ENCODE measurements at places on chromosomes 2 and 18. TPM values are rescaled to one million over a fixed set of nuclear protein-coding genes. Genes with fewer than 3 reads are reported as not detected.

The ERBB4 gene
- 0.03 TPM for total RNA-seq

The TSPYL6 gene
- not detected for total RNA-seq

The OR6B2 gene
- not detected for total RNA-seq

The DSG1 gene
- total RNA-seq, result 3.9 TPM

The MOGAT1 gene
- not detected for total RNA-seq

The MFSD2B gene
- total RNA-seq, result 0.28 TPM

The MSTN gene
- not detected for total RNA-seq

The SAG gene
- 0.69 TPM for total RNA-seq

The GPR148 gene
- total RNA-seq, result not detected

The COA5 gene
- total RNA-seq, result 26.9 TPM

The MERTK gene
- 1.0 TPM for total RNA-seq

GRCh38 chr2:105582952-105583660 is 161.6 kb upstream of the NCK2 start:
- DNase-seq, result no peak

GRCh38 chr18:38900445-38900844 is 1334.8 kb upstream of the CELF4 start:
- DNase-seq, result no peak

GRCh38 chr18:54351186-54351585 is 6.5 kb downstream of the STARD6 start:
- DNase-seq, result no peak

DNA sequence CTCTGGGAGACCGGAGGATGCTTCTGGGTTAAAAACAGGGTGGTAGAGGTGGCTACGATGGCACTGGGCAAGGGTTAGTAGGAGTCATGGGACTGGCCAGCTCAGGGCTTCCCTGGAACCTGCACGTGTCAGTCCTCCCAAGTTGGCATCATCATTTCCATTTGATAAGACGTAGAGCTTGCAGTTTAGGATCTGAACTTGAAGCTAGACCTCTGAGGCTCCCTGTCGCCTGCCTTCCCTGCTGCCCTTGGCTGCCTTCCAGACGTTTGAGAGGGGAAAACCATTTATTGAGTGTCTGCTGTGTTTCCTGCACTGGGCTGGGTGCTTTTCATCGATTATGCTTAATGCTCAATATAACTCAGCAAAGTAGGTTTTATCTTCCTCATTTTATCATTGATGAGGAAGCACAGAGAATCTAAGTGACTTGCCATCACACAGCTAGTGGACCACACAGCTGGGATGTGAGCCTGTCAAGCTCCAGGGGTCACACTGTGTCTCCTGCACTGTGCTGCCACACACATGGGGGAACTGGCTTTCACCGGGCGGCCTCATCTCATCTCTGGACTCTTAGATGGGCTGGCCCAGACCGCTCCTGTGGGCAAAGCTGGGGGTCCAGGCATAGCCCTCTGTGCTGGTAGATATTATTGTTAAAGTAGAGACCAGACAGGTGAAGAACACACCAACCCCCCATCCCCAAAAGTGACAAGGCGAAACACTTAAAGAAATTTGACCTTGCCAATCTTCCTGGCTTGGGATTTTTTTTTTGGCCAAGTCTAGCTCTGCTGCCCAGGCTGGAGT is 7.8 kb downstream of the NT5DC4 start:
- no peak for DNase-seq

DNA sequence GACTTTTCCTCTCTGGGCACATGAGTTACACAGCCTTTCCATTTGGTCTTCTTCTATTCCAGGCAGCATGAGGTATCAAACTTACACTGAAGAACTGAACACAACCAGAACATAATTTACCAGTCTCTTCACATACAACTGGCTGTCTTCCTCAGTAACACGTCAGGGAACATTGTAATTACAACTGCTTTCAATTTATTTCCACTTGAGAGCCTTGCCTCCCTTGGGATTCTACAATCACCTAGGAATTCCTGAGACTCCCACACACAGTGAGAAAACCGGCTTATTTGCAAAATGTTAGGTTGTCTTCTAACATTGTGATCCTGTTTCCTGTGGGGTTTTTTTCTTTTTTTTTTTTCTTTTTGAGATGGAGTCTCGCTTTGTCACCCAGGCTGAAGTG is 149.9 kb downstream of the TMX3 start:
- no peak for DNase-seq

- DNase-seq, result no peak
Observed at GRCh38 chr2:168137510-168138180, 109.8 kb downstream of the STK39 start.

- DNase-seq, result no peak
Observed at GRCh38 chr2:27184115-27184514, 27.7 kb upstream of the ATRAID start.

GRCh38 chr2:234075947-234076346 is 25.4 kb downstream of the SPP2 start:
- DNase-seq, result no peak

DNA sequence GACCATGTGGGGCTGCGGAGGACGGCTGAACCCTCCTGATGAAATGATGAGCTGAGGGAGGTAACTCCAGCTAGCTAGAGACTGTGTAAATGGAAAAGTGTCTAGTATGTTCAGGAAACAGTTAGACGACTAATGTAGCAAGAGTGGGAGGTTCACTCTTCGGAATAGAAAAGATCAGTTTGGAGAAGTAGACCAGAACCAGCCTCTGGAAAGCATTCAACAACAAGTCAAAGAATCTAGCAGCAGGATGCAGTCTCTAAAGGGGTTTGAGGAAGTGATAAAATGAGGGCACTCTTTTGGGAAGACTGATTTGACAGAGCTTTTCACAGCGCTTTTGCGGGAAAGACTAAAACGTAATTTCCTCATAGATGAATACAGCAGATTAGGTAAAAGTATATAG is 79.6 kb downstream of the GAREM1 start:
- DNase-seq, result no peak

DNA sequence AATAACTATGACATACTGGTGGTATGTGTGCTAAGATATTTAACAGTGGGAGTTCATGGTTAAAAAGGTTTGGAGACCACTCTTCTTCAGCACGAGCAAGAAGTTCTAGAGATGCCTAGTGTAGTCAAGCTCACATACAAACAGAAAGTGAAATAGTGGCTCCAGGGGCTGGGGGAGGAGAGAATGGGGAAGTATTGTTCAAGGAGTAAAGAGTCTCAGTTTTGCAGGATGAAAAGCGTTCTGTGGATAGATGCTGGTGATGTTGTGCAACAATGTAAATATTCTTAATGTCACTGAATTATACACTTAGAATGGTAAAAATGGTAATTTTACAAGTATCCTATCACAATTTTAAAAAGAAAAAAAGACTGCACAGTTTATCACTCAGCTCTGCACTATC is 29.0 kb upstream of the EPAS1 start:
- DNase-seq, result peak; percentile 21

DNA sequence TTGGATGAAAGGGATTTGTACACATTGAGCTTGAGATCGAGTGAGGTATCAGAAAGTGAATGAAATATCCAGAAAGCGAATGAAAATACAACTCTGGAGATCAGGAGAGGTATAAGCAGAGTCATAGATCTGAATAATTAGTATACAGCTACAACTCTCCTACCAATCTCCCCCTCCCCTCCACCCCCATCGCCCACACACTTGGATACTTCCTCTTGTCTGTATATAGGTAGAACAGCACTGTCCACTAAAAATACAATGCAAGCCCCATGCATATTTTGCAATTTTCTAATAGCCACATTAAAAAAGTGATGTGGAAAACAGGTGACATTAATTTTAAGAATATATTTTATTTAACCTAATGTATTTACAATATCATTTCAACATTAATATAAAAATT is 23.7 kb upstream of the WIPF1 start:
- DNase-seq, result no peak

DNA sequence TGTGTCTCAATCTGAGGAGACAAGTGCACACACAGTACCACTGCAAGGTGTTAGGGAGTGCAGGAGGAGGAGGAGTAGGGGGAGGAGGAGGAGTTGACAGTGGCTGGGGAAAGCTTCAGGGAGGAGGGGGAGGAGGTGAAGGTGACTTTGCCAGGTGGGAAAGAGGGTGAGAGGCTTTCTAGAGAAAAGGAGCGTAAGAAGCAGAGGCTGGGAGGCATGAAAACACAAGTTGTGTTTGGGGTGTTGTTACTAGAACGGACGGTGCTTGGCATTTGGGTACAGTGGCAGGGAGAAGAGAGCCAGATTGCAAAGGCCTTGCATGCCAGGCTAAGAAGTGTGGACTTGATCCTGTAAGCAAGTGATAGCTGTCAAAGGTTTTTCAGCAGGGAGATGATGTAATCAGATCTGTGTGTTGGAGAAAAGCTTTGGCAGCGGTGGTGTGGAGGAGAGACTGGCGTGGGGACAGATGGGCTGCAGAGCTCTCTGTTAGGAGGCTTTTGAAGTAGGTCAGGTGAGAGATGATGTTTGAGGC is 16.2 kb downstream of the TANC1 start:
- DNase-seq, result no peak

DNA sequence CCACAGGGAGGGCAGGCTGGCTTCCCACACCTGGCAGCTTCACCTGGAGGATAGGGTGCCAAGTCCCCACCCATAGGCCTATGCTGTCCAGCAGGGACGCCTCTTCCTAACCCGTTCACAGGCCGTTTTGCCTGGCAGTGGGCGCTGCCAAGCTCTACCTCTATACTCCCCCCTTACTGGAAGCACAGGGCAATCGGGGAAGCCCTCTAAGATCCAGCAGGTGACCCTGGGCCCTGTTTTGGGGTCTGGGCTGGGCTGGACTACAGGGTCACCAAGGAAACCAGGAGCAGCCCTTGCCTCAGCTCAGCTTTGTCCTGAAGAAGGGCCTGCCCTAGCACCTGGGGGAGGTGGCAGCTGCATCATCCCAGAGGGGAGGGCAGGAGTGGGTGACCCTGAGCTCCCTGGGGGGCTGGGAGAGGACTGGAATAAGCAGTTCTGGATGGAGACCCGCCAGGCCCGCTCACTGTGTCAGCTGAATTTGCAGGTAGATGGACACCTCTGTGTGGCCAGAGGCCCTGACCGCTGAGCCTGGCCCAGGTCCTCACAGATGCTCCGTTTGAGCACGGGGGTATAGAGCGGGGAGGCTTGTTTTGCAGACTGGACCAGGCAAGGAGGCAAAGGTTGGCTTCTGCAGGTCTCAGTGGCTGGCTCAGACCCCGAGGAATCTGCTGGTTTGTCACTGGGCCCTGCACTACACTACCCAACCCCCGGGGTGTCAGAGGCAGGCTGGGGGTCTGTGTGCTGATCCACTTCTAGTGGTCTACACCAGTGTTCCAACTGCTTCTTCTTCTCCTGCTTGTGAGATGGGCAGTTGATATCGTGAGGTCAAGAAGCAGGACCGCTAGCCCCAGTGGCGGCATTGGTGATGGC is 163.1 kb downstream of the ASB1 start:
- DNase-seq, result no peak

DNA sequence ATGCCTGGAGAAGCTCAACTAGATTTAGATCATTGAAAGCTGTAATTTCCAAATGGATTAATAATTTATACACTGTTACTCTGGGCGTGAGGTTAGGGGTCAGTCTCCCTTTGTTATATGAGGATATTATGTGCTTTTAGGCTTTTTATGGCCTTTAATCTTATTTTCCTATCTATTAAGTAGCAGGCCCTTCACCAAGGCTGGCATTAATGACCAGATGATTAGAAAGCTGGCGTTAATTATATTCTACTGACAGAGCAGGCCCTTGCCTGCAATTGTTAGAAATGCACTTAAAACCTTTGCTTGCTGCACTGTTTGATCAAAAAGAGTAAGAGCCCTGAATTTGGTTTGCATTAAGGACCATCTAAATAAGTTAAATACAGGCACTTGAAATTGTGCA is 75.3 kb downstream of the EPAS1 start:
- DNase-seq, result no peak

DNA sequence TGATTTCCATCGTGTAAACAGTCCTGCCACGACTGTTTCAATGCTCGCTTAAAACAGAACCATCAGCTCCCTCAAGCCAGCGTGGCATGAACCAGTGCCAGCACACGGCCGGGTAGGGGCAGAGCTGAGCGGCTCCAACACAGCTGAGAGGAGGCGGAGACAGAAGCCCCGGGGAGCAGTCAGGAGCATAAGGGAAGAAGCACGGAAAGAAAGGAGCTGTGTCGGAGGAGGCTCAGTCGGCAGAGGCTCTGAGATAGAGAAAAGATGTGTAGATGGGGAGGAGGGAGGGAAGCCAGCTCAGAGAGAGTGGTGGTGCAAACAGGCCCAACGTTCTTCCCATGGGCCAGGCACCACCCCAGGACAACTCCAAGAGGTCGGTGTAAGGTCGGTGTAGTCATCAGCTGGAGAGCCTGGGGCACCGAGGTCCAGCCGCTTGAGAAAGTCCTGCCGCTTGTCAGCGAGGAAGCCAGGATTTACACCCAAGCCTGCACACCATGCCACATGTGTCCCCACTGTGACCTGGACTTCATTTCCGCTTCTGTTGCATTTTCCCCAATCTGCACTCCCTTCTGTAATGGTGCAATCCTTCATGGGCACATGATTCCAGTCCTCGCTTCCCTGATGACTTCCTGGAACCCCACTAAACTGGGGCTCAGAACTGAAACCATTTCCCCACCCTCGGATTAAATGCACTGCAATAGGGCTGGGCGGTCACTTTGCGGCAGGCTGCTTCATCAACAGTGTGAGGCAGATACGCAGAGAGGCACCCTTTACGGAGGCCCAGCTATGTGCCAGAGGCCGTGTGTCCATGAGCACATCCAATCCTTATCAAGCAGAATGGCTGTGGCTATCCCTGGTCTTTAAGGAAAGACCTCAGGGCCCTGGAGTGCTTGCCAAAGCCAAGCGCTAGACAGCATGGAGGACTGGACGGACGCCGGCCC is 43.5 kb downstream of the CYP27C1 start:
- DNase-seq, result no peak

DNA sequence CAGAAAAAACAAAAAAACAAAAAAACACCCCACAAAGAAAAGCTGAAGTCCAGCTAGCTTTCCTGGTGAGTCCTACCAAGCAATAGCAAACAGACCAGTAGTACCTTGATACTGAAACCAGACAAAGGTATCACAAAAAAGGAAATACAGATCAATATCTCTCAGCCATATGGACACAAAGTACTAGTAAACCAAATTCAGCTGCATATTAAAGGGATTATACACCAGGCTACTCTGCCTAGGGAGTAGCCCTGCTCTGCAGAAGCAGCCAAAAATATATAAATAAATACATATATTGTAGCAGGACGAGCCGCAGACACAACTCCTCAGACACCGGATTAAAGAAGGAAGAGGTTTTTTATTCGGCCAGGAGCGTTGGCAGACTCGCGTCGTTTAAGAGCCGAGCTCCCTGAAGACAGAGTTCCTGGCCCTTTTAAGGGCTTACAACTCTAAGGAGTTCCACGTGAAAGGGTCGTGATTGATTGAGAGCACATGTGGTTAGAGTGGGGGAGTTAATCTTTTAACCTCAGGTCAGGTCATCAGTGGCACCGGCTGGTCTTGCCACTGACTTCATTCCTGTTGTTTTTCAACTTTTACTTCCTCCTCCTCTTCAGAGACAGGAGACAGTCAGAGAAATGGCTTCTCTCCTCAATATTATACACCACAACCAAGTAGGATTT is 38.4 kb upstream of the DTNB start:
- peak; percentile 27 for DNase-seq

All from GM12878 (cell line).